ENCODE measurements at places on chromosomes 11 and 22.

DNA sequence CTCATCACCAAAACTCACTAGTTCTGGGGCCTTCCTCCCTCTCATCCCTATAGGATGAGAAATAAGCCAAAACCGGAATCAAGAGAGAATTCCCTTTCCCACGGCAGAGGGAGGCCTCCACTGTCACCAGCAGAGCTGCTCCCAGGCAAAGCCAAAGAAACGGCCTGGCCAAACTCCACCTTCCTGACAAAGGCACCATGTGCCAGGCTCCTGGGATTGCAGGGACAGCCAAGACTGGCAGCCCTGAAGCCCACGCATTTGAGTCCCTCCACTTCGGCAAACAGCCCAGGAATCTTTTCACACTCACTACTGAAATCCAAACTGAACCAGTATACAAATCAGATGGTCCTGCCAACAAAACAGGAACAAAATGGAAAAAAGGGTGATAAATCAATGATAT, 6.1 kb downstream of the SMCO4 start:
- no peak for DNase-seq

GRCh38 chr11:67230406-67230805, 35.9 kb upstream of the GRK2 start:
- no peak for DNase-seq

DNA sequence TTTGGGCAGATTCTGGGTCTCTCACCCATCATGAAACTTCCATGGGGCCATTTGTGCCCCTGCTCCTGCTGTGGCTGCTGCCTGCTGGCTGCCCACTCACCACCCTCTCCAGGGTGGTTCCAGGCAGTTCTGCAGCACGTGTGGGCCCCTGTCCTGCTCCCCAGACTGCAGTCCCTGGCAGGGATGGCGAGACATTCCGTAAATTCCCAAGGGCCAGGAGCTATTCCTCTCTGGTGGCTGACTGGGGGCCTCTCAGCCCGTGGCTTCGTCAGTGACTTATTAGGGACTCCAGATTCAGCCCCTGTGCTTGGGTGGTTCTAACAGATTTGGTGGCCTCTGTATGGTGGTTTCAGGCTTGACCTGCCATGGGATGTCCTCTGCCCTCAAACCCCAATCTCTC, 3.9 kb upstream of the SLC22A8 start:
- no peak for DNase-seq

- no peak for DNase-seq
Observed at GRCh38 chr11:134074346-134074745, 5.5 kb downstream of the JAM3 start.

DNA sequence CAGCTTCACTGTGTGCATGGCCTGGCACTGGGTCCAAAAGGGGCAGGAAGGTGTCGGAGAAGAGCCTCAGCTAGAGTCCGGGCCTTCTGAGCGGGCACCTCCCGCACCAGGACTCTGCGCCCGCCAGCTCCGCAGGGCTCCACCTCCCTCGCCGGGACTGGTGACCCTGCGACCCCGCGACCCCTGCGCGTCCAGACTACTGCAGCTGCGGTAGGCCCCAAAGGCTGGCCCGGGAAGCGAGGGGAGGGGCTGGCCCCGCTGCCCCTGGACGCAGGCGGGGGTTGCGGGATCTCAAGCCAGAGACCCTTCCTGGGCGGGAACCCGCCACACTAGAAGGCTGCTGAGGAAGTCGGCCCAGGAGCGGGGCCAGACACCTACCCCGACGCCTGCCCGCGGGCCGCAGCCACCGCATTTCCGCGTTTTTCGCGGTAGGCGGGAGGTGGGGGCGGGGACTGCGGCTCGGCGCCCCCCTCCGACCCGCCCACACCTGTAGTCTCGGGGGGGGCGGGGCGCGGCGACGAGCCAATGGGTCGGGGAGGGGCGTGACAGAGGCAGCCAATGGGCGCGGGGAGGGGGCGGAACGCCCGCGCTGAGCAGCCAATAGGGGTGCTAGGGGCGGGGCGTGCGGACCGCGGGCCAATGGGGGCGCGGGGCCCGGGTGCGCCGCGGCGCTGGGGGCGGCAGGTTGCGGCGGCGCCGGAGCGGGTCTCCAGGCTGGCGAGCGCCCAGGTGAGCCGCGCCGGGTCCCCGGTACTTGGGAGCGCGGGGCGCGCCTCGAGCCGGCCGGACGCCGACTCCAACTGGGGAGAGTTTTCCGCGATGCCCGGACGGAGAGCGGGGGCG, at the start of the genes LMNTD2 and RASSF7:
LMNTD2 (minus strand) TSS at position 434 of the 843 bp plus-strand sequence; CDS start at position 412, 22 bp downstream.
RASSF7 (plus strand) TSS at position 666 of the 843 bp plus-strand sequence. CDS start 799 bp downstream, outside the sequence.
- peak; percentile 82 for DNase-seq

DNA sequence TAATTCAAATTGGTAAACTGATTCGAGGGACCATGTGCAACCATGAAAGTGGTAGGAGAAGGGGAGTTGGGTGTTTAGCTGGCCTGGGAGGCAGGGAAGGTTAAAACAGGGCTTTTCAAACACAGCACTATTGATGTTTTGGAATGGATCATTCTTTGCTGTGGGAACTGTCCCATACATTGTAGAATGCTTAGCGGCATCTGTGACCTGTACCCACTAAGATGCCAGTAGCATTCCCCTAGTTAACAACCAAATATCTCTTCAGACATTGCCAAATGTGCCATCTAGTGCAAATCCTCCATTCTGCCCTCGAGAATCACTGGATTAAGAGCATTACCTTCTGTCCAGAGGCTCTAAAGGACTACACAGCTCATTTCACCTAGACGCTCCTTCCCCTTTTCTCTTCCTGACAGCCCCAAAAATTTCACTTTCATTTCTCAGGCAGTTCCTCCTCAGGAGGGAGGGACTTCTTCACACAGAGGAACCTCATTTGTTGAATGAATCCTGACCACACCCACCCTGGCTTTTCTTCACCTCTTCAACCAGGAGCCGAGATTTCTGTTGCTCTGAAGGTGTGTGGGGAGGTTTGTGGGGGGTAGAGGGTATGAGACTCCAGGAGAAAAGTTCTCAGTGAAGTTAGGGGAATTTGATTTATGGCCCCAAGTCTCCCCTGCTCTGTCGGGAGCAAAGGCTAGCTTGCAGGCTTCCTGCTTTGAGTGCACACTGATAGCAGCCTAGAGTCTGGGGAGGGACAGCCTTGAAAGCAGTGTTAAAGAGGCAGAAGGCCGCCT, at the start of gene TRIM34:
TRIM34 (plus strand) TSS at position 513 of the 791 bp plus-strand sequence. CDS start 7,331 bp downstream, outside the sequence.
- DNase-seq = no peak

- no peak for DNase-seq
Observed at GRCh38 chr11:64581057-64581523, 9.9 kb upstream of the SLC22A12 start.

- DNase-seq = no peak
Observed at GRCh38 chr11:111531687-111532364, 8.7 kb upstream of the LAYN start.

GRCh38 chr22:42797011-42797410, 60.1 kb downstream of the ARFGAP3 start:
- no peak for DNase-seq

- no peak for DNase-seq
Observed at GRCh38 chr22:24240381-24240780, 4.5 kb downstream of the GGT5 start.

DNA sequence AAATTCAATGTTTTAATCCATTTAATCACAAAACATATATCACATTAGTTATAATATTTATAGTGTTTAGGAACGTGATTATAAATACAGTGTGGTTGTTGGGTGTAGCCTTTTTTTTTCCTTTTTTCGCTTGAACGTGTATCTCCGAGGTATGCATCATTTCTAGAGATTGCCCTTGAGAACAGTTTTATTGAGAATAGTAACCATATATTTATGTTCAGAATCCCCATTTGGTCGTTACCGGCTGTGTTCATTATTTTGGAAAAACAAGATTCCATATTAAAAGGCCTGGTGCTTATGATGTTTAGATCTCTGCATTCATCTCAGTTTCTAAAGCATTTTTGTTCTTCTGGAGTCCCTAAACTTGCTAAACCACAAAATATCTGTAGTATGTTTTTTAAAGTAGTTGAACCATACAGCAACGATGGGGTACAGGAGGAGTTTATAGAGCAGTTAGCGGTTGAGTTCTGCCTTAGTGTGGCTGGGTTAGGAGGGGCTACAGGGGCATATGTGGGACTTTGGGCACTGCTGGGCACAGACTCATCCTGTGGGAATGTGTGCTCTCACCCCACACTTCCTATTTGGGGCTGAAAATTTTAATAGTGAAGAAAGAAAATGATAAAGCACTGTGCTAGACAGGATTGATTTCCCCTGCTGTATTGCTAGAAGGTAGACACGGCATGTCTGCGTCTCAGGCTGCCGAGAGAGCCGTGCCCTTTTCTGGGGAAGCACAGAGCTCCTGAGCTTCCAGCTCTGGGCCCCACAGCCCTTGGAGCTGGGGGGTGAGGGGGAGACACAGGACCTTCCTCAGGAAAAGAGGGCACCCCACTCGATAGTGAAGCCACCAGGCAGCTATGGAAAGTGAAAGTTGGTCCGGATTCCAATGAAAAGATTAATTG, 81.5 kb upstream of the PPARA start:
- no peak for DNase-seq

GRCh38 chr11:97398246-97398645, 1008.4 kb downstream of the JRKL start:
- DNase-seq = no peak

DNA sequence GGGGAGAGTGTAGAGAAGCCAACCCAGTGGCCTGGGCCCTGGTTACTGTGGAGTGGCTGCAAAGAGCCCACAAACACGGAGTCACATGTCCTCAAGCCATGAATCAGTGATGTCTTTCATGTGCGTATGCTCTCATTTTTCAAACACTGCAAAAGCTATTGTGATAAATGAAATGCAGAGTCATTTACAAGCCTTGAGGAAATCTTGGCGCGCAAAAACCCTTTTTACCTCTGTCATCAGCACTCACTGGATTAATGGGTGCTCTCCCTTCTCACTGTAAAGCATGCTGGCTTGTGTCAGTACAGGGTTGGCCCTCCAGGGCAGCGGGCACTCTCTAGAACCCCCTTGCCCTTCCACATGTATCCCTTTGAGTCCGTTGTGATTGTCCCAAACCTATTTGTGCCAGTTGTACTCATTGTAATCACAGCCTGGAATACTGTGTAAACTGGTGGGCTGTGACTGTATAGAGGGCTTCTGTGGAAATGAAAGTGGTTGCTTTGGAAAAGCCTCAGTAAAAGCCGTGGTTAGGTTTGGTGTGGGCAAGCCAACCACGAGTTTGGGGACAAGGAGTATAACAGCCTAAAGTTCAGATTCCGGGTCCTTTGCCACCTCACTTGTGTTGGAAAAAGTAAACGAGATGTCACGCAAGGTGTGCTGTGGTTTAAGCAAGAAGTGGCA, 10.4 kb downstream of the GNAZ start:
- DNase-seq = no peak

DNA sequence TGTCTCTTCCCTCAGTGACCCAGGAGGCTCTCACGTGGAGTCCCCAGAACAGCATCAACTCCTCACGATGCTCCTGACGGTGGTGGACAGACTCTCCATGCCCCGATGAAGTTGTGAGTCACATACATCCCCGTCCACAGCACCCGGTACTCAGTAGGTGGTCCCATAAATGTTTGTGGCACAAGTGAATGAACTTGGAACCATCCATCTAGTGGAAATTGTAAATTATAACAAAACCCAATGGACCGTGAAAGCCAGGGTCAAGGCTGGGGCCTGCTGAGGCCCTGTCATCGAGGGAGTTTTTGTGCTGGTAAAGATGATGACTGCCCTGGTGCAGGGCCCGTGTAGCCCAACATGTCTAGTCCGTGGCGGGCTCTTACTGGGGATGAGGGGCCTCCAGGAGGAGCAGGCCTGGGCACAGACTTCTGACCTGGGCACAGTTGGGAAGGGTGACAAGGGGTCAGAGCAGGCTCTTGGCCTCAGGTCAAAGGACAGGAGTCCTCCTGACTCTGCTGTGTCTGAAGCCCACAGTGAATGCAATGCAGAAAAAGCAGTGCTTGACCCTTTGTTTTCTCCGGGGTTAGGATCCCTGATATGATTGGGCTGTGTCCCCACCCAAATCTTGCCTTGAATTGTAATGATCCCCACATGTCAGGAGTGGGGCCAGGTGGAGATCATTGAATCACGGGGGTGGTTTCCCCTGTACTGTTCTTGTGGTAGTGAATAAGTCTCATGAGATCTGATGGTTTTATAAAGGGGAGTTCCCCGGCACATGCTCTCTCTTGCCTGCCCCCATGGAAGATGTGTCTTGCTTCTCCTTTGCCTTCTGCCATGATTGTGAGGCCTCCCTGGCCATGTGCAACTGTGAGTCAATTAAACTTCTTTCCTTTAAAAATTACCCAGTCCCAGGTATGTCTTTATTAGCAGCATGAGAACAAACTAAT, 20.0 kb upstream of the SMIM38 start:
- no peak for DNase-seq

DNA sequence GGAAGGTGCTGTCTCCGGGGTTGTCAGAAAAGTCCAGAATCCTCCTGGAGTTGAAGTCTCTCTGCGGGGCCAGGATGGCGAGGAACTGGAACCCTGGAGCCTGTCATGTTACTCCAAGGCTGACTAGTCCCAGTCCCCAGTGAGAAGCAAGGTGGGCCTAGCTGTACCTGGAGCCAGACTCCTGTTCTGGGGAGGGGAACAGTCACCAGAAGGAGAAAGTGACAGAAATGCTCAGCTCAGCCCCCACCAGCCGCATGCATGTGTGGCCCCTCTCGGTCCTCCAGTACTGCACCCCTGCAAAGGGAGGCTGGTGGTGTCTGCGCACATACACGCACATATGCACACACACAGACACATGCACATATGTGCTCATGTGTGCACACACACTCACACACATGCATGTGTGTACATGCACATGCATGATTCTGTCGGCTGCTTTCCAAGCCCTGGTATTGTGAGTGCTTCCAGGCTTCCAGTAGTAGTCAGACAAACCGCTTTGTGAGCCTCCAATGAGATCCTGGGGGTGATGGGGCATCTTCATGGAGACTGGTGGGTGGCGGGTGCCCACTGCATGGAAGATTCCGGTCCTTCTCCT, 54.3 kb downstream of the RTL6 start:
- no peak for DNase-seq

DNA sequence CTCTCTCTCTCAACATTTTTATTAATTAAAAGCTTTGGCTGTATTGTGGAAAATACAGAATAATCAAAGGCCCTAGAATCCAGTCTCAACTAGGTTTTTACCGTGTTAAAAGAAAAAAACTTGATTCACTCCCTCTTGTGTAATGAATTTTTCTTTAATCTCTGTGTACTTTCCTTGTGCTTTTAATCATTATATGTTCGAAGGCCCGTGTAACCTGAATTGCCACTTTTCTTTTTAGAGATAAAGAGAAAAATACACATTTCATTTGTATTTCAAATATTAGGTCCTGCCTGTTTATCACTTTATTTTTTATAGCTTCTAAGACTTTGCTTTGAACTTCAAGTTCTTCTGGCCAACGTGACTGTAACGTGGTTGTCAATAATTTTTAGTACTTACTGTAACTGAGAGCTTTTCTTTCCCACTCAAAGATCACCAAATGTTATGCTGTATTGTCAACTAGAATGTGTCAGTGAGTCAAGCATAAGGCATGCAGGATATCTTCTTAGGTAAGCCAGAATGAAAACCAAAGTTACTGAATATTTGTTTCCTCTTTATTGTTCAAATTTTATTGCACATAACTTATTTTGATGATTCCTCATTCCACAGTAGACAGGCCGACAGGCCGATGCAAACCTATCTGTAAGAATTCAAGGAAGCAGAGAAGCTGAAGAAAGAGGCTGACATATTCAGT, 23.3 kb upstream of the FAR1 start:
- no peak for DNase-seq
